ENCODE measurements at places on chromosomes 3 and 15.

GRCh38 chr3:141608438-141608837, 121.6 kb downstream of the RASA2 start:
- no peak for DNase-seq

GRCh38 chr3:69791106-69791505, 51.8 kb downstream of the MITF start:
- DNase-seq = no peak

GRCh38 chr3:53650928-53651661, 156.7 kb downstream of the CACNA1D start:
- no peak for DNase-seq

DNA sequence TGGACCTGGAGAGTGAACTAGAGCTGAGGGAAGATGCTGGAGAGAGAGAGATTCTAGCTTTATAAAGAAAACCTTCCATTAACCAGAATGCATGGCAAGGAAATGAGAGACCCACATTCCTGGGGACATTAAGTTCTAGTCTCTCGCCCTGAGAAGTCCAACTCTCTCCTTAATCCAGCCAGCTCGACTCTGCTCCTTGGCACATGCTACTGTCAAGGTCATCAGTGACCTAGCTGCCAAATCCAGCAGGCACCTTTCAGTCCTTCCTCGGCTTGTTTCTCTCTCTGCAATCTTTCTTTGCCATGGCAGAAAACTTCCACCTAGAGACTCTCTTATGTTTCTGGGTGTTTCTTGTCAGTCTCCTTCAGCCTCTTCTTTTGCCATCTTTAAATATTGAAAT, 40.3 kb downstream of the DGKG start:
- DNase-seq = no peak

DNA sequence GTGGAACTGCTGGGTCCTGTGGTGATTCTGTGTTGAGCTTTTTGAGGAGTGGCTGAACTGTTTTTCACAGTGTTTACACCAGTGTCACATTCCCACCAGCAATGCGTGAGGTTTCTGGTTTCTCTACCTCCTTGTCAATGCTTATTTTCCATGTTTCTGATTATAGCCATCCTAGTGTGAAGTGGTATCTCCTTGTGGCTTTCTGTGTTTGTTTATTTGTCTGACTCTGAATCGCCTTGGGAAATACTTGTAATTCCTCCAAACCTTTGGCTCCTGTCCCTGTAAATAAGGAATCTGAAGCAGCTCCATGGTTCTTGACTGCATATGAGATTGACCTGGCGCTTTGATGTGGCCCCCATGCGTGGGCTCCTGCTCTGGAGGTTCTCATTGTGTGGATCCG, 20.6 kb downstream of the FAN1 start:
- DNase-seq = no peak

- DNase-seq = no peak
Measured at GRCh38 chr15:99211926-99212325, 37.5 kb downstream of the TTC23 start.

- no peak for DNase-seq
Measured at GRCh38 chr3:152466784-152467183, 198.1 kb downstream of the MBNL1 start.

- peak; percentile 6 for DNase-seq
Measured at GRCh38 chr3:157542711-157543500, 39.7 kb upstream of the VEPH1 start.

- DNase-seq = no peak
Measured at GRCh38 chr3:12049675-12050074, 45.5 kb downstream of the SYN2 start.

- DNase-seq = no peak
Measured at GRCh38 chr3:126126811-126127431, 43.0 kb upstream of the SLC41A3 start.

DNA sequence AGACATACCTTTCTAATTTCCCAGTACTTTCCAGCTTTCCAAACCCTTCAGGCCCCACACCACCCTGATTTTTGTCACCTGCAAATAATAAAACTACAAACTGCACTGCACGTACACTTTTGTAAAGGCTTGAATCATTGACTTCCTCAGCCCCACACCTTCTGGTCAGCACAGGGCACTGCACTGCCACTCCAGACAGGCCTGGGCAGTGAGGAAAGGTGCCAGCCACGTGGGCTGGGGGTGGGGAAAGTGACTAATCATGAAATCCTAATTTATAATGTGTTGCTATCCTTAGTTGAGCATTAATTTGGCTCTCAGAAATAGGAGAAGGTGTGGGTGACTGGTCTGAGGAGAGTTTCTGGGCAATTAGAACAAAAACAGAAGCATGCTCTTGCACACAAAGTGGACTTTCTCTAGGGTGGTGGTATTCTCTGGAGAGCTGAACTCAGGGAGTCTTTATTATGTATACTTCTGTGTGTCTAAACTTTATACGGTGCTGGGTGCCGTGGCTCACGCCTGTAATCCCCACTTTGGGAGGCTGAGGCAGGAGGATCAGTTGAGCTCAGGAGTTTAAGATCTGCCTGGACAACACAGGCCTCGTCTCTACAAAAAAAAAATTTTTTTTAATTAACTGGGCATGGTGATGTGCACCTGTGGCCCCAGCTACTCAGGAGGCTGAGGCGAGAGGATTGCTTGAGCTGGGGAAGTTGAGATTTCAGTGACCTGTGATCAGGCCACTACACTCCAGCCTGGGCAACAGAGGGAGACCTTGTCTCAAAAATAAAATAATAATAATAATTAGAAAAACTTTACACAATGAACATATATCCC, 58.2 kb upstream of the FLNB start:
- no peak for DNase-seq

DNA sequence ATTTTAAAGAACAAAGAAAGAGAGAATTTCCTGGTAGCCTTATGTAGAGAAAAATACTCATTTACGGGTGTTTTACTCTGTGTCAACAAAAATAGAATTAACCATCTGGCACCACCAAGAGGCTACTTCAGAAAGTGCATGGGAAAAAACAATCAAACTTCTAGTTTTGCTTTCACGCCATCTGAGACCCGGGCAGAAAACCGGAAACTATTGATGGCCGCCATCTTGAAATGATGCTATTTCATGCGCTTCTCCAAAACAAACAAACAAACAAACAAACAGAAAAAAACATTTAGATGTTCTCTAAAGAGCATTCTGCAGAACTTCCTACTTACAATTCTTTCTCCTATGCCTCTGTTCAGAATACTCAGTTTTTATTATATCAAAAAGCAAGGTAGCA, 49.4 kb upstream of the SYNPR start:
- DNase-seq = peak; percentile 72

- no peak for DNase-seq
Measured at GRCh38 chr3:189537135-189537534, 94.1 kb upstream of the TP63 start.

All from NCI-H2227 treated with DMSO at 0.1 percent for 48 hours (cell line).